Neural progenitor cell (in vitro differentiated cells): ENCODE measurements at places on chromosomes 5 and 9. TPM values are rescaled to one million over a fixed set of nuclear protein-coding genes. Genes with fewer than 3 reads are reported as not detected.

DNA sequence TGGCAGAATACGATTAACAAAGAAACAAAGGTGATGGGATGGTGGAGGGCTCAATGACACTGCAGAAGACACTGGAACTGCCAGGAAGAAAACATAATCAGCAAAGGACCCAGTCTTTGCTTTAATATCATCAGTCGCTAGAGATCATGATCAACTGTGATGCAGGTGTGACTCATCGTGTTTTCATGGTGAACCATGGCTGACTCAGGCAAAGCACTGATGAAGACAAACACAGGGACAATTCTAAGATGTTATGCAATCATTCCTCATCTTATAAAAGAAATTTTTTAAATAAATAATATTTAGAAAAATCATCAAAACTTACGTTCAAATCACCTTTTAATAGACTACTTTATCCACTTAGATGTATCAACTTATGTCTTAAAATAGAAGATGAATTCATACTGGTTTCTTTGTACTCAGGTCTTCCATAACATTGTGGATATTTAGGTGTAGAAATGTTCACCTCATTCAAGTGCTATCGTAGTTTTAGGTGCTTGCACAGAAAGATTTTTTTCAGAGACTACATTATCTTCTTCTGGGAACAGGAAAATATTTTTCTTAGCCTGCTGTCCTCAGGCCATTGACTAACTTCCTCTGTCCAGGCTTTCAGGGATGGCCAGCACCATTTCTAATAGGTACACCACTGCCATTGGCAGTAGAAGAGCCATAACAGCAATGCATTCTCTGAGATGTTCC, 673.4 kb upstream of the MEF2C start:
- no peak for DNase-seq

DNA sequence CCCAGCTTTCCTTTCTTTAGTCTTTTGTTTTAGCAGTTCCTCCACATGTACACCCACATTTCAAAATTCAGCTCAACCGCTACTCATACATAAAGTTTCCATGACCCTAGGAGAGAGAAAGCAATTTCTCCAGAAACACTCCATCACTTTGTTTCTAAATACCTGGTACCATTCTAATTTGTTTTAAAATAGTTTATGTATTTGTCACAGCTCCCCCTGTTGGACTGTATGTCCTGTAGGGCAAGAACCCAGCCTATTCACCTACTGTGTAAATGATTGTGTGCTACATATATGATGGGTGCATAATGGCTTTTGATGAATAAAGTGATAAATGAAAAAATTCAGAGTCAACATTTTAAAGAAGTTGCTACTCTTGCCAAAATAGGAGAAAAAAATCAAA, 139.1 kb downstream of the COX7C start:
- DNase-seq, result no peak

DNA sequence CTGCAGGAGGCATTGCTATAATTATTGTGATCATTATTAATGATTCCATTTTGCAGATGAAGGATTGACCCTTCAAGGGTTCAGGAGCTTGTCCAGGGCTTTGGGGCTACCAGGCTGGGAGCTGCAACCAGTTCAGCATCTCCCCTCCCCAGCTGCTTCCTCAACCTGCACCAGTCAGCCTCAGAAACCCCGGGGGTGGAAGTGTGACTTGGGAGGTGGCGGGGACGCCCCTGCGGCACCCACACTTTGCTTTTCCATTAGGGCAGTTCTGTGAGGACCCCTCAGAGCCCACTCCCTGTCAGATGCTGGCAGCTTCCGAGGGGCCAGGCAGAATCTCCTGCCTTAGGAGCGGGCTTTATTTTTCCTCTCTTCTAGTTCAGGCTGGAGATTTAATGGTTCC, 85.6 kb downstream of the OLFM1 start:
- no peak for DNase-seq

DNA sequence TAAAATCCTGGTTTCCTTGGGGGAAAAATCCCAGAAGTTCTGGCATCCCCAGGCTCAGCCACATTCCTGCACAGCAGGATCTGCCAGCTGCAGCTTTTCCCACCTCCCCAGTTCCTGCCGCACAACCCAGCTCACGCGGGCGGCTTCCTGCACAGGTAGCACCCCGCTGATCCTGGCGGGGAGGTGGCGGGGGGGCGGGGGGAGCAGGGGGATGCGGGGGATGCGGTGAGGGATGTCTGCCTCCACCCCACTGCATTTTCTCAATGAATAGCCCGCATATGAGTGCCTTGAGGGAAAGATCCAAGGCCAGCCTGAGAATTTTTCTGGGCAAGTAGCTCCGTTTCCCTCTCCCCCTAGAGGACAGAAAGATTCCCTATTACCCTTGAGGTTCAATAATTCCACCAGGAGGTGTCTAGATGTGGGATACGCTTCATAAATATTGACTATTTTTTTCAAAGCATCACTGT, 21.1 kb downstream of the GFPT2 start:
- DNase-seq, result peak; percentile 80

DNA sequence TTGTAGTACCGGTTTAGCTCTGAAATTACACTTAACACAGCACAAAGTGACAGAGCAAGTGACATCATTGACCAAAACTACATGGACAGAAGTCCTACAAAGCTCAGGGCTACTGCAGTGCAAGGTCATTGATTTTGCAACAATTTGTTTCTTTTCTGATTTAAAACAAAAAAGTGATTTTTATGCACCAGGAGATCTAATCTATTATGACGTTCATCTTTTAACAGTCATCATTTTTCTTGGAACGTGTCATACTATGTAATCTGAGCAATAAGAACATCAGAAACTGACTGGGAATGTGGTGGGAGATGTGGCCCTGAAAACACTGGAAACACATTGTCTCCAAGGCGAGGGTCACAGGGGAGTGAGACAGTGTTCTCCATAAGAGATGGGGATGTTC, 17.4 kb upstream of the ZFAND5 start:
- no peak for DNase-seq

The COL27A1 gene
- total RNA-seq, result 4.3 and 16.2 TPM in 2 replicates

DNA sequence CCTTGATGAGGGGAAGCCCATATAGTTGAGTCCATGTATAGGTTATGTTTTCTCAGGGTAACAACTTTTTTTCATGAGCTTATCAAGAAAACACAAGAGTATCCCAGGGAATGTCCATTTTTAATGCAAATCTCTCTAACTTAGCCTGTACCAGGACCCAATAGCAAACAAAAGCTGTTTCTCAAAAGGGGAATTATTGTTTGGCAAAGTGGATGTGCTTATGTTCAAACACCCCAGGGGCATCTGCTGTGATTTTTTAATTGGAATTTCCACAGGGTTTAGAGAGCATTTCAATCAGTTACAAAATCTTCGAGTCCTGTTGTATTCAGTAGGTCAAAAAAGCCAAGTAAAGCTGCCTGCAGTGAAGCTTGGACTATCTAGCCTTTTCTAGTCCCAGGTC, 33.4 kb upstream of the CSNK1G3 start:
- DNase-seq, result no peak

DNA sequence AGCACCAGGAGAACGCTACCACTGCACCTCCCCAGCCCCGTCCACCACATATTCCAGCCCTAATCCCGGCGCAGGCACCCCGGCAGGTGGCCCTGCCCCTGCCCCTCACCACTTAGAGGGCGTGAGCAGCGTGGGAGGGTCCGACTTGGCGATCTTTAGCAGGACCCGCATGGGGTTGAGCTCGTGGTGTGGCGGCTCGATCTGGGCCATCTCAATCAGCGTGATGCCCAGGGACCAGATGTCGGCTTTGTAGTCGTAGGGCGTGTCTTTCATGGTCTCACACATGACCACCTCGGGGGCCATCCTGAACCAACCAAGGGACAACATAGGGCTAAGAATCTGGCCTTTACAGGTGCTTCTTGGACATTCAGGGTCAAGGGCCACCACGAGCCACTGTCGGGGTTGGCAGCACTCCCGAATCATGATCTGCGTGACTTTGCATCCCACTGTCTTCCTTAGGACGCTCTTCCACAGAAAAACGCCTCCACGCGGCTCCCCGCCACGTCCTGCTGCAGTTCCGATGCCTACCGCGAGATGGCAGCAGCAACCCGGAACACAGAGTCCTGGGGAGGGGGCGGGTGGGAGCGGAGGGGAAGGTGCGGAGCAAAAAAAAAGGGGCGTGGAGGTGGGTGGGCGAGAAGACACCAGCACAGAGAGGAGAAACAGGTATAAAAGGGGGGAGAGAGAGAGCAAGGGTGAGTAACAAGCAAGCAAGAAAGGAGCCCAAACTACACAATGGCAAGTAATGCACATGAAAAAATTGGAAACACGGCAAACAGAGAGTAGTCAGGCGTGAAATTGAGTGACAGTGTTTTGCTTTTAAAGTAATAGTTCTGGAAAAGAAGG, 81.3 kb downstream of the STK10 start:
- peak; percentile 76 for DNase-seq

GRCh38 chr9:68851657-68852056, 146.6 kb downstream of the PIP5K1B start:
- DNase-seq, result no peak

DNA sequence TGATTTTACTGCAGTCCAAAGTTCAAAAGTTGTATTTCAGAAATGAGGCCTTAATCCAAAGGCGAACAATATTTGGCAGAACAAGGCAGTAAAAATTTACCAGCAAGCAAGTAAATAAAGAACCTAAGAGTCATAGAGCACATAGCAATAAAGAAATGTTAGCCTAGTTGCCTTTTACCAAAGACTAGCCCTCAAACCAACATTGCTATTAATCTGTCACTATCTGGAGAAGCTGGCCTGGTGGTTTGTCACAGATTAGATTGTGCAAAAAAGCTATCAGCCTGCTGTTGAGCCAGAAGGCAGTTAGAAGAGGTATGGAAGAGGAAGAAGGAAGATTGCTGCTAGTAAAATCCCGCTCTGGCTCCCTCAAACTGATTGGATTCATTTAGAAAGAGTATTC, 304.7 kb upstream of the KLF4 start:
- no peak for DNase-seq

The LHX3 gene
- not detected in 2 replicates for total RNA-seq

- no peak for DNase-seq
Observed at GRCh38 chr5:131685516-131686171, 50.6 kb upstream of the RAPGEF6 start.

DNA sequence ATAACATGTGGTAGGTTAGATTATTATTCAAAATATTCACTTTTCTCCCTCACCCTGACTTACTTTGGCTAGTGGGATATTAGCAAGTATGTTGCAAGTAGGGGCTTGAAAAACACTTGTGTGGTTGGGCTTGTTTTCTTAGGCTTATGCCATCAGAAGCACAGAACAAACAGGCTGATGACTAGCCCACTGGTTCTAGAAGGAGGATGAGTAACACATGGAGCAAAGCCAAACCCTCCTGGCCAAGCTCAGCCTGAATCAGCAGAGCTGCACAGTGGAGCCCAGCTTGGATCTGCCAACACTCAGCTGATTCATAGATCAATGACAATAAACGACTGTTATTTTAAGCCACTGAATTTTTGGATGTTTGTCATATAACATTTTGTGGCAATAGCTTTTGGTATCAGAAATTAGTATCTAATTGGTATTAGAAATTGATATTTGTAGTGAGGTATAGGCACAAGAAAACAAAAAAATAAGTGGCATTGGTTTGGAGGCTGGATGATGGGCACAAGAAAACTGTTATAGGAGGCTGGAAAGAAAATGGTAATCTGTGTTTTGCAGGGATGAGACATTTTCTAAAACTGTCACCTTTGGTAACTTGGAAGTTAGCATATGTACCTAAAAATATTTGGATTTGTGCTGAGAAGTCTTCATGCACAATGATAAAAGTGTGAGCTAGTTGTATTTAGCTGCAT, 46.1 kb upstream of the ZBED3 start:
- no peak for DNase-seq

DNA sequence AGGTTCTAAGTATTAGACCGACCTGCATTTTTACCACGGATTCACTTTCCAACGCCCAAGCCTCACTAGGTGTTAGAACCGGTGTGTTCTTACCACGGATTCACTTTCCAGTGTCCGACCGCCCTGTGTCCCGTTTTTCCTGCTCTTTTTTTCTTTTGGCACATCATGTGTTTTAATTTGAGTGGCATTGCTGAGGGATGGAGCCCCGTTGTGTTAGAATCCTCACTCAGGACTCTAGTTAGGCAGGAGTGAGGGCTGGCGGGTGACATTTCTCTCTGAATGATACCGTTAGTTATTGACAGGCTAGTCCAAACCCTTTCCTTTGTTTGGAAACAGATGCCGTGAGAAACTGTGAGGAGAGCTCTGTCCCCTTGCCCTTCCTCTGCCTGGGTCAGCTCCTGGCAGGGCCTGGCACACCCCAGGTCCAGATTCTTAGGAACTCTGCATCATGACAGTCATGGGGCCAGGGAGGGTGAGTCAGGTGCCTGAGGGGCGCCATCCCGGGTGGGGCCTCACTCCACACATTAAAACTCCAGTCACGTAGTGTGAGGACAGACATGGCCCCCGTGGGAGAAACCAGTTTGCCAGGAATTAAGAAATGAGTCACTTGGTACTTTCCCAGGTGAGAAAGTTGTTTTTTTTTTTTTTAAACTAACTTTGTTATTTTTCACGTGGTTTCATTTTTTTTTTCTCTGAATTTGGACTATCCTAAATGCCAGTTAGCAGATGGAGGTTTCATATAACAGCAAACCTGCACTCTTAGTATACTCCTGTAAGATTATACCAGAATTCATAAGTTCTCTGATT, 15.8 kb downstream of the EXOC3 start:
- DNase-seq, result no peak

GRCh38 chr9:6121707-6122106, 93.9 kb upstream of the IL33 start:
- no peak for DNase-seq

DNA sequence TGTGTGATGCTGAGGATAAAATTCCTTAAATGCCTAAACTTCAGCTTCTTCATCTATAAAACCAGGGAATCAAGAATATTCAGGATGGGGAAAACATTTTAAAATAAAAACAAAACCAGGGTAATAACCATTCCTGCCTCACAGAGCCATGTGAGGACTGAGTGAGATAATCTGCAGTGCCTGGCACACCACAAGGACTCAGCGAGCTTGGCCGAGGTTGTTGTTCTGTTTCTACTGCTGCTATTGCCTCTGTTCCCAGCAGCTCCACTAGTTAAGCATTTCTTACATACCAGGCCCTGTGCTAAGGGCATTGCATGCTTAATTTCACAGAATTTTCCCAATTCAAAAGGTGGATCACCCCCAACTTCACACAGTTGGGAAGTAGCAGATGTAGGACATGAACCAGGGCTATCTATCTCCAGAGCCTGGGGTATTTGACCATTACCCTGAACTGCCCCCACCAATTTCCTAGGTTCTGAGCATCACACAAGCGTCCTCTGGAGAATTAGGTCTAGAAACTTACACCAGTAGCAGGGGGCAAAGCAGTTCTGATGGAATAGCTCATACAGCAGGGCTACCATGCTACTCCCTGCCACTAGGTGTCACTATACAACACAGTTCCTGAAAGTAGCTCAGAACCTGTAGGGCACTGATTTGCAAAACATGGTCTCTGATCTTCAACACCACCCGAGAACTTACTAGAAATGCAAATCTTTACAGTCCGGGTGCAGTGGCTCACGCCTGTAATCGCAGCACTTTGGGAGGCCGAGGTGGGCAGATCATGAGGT, 74.3 kb downstream of the LRSAM1 start:
- peak; percentile 27 for DNase-seq

GRCh38 chr9:121861501-121862180, 210.2 kb downstream of the DAB2IP start:
- DNase-seq, result peak; percentile 72

GRCh38 chr5:119452060-119452372, 281 bp upstream of the HSD17B4 start:
- DNase-seq, result no peak

The SEMA5A gene
- total RNA-seq, result 10.8 and 11.9 TPM in 2 replicates

GRCh38 chr5:127001621-127002296, 28.6 kb downstream of the MARCHF3 start:
- DNase-seq, result no peak

The SOX30 gene
- 0.06 and 0.17 TPM in 2 replicates for total RNA-seq

GRCh38 chr9:29389421-29389820, 1816.1 kb upstream of the C9orf72 start:
- no peak for DNase-seq
